Stimulated activated CD4-positive, alpha-beta T cell treated with anti-CD3 and anti-CD28 coated beads, Interleukin-15, amount 100 ng/mL, for 1 hour (primary cell): ENCODE measurements at places on chromosomes 7 and 10.

DNA sequence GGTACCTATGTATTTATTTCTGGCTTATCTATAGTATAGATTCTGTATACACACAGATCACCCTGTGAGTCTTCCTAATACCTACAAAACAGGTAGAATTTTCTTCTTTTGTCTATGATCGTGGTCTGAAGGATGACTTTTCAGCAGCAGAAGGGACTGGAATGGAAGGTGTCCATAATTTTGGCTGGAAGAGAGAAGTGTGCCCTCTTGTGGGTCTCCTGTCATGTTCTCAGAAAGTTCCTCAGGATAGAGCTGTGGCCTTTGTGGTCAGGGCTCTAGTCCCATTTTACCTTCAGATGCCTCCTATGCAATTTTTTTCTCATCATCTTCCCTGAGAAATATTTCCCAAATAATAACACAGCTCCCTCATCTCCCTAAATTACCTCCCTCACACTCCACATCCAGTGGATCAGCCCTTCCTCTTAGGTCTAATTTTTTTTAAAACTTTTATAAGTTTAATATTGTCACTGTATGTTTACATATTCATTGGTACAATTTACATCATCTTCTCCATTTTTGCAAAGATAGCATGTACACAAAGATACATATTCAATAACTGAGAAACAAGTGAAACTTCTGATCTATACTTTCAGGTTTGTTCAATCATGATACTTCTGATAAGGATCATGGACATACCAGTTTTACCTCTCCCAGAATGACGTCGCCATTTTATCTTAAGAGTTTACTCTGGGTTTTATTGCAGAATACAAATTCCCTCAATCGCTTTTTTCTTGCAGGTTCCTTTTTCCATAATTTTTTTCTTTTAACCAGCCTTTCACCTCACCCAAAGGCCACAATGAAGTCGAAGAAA, 112.7 kb downstream of the REEP3 start:
- no peak for DNase-seq

- DNase-seq, result no peak
Observed at GRCh38 chr10:32112055-32112454, 55.8 kb upstream of the KIF5B start.

DNA sequence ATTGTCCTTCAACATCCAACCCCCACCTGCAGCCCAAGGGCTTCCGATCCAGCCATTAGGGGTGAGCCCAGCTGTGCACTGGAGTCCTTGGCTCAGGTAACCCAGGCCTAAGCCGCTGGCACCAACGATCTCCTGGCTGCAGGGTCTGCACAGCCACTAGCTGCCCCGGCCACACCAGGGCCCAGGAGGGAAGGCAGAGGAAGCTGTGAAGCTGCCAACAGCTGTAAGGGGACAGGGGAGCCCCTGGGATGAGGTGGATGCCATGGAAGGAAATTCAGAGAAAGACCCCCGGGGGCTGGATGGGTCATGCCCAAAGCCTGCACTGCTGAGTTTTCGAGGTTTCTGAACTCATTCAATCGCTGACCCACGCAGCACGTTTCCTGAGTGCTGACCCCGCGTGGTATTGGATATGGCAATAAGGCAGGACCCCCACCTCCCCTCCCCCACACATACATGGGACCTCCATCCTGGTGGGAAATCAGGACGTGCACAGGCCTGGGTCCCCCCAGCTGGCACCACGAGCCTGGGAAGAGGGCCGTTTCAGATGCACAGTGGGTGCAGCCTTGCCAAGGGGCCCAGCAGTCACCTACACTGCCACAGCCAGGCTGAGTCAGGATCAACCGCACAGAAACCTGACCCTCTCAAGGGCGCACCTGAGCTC, 170.3 kb downstream of the DIP2C start:
- no peak for DNase-seq

DNA sequence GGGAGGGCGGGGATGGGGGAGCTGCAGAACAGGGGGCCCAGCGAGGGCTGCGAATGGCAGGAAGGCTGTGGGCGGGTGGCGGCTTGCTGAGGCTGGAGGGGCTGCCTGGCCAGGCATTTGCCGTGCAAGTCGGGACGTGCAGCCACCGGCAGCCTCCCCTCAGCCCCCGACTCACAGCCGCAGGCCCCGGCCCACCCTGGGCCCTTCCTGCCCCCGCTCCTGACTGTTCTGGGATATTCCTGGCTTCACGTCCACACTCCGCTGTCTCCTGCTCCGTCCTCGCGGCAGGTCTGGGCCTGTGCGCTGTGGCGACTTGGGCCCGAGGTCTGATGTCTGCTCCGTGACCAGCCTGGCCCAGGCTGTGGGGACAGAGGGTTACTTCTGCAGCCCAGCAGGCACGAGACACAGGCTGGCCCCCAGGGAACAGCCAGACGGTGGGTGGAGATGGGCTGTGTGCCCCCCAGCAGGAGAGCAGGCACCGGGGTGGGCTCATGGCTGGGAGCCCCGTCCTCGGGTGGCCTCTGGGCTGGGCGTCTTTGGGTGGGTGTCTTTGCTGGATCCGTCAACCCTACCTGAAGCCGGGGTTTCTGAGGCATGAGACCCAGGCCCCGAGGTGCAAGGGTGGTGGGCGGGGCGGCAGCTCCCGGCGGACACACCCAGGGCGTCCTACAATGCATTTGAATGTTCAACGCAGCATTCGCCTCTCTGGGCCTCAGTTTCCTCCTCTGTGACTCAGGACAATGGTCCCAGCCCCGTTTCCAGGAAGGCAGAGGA, 86.5 kb downstream of the FOXL3 start:
- no peak for DNase-seq

GRCh38 chr10:97464226-97464625, 18.3 kb downstream of the ZDHHC16 start:
- DNase-seq, result no peak

- no peak for DNase-seq
Observed at GRCh38 chr10:70769121-70769520, 16.1 kb downstream of the TBATA start.

- DNase-seq, result no peak
Observed at GRCh38 chr7:2029936-2030335, 202.8 kb downstream of the MAD1L1 start.

DNA sequence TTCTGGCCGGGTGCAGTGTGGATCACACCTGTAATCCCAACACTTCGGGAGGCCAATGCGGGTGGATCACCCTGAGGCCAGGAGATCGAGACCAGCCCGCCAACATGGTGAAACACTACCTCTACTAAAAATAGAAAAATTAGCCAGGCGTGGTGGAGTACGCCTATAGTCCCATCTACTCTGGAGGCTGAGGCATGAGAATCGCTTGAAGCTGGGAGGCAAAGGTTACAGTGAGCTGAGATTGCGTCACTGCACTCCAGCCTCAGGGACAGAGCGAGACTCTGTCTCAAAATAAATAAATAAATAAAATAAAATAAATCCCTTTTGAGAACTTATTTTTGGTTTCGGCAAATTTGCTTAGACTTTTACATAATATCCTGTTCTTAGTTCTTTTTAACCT, 31.3 kb upstream of the ATP6V0A4 start:
- no peak for DNase-seq

DNA sequence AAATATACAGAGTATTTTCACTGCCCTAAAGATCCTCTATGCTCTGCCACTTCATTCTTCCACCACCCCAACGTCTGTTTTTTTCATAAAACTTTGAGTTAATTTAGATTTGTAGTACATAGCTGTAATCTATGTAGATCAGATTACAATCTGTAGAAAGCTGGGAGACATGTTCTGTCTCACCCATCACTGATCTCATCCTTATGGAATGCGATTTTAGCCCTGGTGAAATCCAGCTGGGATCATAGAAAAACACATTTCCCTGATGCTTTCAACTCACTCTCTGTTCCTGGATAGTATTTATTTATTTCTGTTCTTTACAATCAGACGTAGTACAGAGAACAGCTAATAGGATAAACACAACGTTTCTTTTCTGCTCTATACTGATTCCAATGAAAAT, 521.0 kb downstream of the KIF20B start:
- DNase-seq, result no peak

DNA sequence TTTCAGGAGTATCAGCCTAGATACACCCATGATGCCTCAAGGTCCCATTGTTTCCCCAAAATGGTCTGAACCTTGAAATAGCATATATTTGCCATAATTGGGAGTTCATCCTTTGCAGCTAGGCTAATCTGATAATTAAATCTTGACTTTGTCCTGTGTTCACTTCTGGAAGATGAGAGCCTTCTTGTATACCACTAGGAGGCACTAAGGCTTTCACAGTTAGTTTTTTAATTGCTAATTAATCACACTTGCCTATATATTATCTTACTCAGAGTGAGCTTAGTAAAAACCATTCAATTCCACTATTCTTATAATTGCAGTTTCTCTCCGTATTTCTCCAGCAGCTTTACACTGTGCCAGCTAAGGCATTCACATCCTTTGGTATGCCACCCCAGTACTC, 48.7 kb upstream of the MAGI2 start:
- no peak for DNase-seq

DNA sequence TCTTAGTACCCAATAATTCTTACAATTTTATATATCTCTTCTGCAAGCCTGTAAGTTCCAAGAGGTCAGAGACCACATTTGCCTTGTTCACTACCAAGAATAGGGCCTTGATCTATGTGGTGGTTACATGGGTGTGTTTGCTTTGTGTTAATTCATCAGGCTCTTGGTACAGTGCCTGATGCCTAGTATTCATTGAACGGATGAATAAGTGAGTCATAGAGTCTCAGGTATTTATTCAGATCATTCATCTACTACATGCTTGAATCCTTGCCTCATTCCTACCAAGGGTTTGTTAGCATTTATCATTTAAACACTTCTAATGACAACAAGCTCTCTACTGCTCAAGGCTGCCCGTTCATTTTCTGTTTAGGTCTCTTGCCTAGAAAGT, 11.3 kb upstream of the SGPL1 start:
- no peak for DNase-seq

GRCh38 chr7:55778631-55779030, 83.9 kb downstream of the SEPTIN14 start:
- DNase-seq, result no peak

DNA sequence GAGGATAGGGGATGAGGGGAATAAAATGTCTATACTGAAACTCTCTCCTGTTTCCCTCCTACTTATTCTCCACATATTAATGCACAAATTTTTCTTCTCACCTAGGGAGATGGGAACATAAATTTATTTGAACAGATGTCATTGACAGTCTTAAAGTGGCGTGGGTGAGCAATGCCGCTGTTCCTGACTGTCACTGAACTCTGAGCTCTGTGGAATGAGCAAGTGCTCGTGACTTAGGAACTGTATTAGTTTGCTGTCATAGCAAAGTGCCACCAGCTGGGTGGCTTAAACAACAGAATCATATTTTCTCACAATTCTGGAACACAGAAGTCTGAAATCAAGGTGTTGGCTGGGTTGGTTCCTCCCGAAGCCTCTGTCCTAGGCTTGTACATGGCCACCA, 29.1 kb downstream of the INPP5F start:
- no peak for DNase-seq

DNA sequence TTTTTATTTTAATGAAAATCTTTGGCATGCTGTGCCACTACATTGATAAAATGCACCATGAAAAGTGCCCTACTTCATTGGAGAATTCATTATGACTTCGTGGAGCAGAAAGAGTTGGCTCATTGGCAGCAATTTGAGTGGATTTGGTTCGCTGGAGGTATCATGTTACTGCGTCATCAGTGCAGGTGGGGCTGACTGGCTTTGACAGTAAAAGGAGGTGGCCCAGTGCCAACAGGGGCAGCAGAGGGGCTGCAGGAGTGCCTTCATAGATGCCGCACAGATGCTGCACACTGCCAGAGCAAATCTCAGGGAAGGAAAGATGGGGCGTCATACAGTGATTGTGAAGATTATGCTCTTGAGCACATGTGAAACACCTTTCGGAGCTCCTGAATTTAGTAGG, 22.2 kb downstream of the FZD1 start:
- no peak for DNase-seq

DNA sequence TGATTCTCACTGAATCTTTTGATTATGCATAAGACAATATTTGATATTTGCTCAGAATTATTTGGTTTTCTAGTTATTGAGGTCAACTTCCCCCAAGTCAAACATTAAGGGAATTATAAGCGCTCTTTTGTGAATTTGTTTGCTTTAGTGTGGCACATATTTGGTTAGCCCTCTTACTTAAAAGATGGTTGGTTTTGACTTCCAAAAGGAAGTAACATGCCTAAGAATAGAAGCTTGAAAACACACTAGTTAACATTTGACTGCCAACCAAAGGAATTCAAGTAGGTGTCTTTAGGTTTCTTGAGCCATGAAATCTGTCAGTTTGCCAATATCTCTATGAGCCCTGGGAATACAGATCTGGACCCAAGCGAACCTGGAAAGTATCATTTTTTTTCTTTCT, 24.9 kb downstream of the STEAP4 start:
- no peak for DNase-seq

DNA sequence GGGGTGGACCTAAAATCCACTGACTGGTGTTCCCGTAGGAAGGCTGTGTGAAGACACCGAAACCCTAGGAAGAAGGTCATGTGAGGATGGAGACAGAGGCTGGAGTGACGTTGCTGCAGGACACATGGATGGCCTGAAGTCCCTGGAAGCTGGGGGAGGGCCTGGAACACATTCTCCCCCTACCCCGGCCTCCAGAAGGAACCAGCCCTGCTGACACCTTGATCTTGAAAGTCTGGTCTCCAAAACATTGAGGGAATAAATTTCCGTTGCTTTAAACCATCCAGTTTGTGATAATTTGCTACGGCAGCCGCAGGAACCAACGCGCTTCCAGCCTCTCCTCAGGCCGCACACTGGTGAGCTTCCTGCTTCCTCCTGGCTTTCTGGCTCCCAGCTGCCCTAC, 288.2 kb downstream of the GLRX3 start:
- DNase-seq, result no peak

DNA sequence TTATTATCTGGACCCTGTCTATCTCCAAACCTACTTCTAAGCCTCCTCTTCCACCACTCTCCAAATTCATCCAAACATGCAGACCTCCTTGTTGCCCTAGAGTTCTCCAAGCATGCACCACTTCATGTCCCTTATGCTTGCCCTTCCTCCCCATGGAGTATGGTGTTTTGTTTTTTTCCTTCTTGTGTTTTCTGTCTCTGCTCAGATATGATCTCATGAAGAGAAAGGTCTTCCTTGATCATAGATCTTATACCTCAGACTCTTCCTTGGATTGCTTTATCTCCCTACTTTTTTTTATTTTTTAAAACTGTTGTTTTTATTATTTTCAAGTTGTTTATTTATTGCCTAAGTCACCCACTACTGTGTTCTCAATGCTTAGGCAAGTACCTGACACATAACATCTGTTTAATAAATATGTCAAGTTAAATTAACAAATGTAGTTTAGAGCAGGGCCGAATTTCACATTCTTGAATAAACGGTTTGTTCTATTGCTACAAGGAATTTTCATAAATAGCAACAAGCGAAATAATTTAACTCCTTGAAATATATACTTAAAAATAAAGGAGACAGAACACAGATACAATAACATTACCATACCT, 84.5 kb downstream of the HGF start:
- no peak for DNase-seq

DNA sequence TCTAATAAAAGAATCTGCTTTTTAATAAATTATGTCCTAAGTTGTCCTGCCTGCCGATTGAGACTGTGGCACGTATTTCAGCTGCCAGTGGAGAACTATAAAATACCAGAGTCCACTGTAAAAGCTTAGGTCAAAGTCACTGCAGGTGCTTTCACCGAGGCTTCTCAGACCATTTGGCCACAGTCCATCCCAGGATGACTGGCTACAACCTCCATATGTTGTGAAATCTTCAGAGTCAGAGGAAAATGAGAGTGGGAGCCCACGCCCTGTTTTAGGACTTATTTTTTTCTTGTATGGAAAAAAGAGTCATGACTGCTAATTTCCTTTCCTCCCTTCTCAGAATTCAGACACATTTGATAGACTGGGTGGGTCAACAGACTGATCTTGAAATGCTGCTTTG, 182.9 kb downstream of the ANK3 start:
- DNase-seq, result no peak

- DNase-seq, result no peak
Observed at GRCh38 chr10:75269605-75270004, 33.8 kb upstream of the COMTD1 start.
